Midbrain (tissue), 1 donor: ENCODE measurements at places on chromosomes 4 and X.
A peak's percentile ranks its signal among the peaks of the same experiment; 100 is the strongest.

DNA sequence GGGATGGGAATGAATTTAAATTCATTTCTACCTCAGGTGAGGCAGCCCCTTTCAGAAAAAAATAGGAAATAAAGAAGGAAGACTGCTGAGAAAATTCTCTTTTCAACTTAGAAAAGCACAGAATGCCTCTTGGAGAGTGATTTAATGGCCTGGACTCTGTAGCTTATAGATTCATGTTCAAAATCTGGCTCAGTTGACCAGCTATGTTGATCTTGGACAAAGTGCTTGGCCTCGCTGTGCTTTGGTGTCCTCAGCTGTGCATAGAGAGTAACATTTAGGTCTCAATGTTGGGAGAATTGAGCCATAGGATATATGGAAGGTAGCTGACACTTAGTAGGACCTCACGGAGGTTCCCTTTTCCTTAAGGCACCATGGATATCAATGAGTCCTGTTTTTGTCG is 49.7 kb upstream of the SFRP2 start:
- DNase-seq, result no peak

GRCh38 chr4:156052116-156052515 is 98.5 kb upstream of the CTSO start:
- no peak for DNase-seq

DNA sequence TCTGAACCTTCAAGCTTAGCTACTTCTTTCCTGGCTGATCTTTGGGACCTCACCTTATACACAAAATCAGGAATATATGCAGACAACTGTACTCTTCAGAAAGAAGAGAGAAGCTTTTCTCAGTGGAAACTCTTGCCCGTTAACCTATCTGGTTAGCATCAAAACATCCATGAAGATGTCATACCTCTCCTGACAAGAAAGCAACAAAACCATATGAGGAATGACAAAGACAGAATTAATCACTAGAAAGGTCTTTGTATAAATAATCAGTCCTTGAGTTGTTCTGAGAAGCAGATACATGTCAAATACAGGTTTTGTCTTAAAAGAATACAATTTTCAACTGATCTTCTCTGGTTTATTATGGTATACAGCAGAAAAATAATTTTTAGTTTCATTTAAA is 130.8 kb downstream of the FAT4 start:
- no peak for DNase-seq

- peak; percentile 38 for DNase-seq
Measured at GRCh38 chr4:156695163-156695562, 276.4 kb downstream of the PDGFC start.

DNA sequence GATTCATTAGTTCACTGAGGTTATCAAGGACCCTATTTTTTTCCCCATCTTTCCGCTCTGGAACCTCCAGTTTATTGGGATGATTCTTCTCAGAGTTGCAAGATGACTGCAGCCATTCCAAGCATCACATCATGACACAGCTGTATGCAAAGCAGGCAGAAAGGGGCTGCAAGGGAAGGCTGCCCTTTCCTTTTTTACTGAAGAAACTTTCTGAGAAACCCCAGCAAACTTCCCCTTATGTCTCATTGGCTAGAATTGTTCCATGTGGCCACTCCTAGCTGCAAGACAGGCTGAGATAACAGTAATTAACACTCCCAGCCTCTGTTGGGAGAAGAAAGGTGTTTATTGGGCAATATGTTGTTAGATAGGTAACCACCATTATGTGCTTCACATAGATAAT is 102.6 kb downstream of the SATL1 start:
- DNase-seq, result no peak

DNA sequence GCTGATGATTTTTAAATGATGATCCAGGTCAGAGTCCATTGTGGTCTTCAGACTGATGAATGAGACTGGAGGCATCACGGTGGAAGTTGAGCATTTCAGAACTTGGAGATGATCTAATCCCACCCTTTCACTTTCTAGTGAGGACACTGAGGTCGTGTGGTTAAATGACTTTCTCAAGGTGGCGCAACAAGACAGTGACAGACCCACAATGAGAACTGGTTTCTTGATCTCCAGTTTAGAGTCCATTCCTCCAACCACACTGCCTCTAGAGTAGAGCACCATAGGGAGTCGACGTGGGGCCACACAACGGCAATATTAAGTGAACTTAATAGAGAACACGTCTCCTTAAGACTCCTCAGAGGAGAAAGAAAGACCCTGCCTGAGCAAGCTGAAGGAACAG is 381.0 kb downstream of the UNC5C start:
- no peak for DNase-seq

- DNase-seq, result no peak
Measured at GRCh38 chrX:136191171-136191570, 43.8 kb downstream of the FHL1 start.

DNA sequence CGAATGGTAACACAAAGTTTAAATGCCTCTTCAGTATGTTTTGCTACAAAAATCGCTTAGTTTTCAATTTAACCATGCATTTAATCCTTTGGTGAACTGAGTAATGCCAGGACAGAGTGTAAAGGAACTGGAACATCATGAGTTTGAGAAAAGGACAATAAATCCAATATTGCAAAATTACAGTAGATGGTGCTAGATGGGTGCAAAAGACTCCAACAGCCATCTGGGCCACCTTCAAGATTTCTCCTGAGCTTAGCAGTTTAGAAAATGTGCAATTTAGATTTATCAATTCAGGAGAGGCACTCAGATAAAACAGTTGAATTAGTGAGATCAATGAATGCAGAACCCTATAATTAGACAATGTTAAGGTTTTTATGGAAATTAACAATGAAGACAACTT is 33.2 kb upstream of the MID1IP1 start:
- peak; percentile 24 for DNase-seq

DNA sequence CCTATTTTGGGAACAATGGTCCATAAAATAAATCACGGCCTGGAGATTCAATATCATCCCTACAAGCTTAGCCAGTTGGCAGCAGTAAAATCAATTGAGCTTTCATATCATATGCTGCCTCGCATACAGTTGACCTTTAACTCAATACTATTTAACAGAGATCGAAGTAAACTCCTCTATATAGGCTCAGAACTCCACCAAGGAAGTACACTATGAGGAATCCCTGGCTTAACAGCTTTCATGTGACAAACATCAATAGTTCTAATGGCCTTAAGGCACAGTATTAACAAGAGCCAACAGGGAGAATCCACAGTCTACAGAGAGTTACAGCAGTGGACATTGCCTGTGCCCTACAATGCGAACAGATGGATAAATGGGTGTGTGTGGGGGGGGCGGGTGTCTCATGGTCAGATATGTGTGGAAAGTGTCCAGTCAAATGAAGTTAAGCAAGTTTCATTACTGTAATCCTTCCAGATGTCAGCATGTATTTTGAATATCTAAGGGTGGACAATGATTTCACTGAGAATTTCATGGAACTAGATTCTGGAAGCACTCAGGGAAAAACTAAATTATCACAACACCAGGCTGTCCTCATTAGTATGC is 98.2 kb upstream of the FAM9B start:
- DNase-seq, result no peak

DNA sequence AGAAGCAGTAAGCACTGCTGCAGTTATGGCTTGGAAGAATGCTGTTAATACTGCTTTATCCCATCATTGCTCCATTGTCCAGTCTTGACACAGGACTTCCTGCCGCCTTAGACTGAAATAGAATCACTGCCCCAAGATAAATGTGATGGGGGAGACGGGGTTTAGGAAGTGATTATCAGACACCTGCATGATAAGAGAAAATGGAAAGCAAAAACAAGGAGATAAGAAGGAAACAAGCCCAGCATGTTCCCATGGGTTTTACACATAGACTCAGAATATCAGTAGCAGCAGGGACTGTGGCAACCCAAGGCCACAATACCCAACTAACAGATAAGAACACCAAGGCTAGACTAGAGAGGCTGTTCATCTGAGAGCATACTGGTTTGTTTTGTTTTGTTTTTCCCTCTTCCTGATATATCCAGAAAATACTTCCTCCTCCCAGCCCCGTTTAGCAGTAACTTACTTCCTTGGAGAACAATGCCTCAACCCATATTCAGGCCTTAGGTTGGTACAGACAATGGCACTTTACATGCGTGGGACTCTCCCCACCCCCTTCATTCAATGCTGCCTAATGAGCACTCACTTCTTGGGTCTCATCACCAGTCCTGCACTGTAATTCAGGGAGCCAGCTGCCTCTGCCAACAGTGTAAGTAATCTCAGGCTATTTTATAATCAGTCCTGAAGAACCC is 232.6 kb downstream of the CBR4 start:
- no peak for DNase-seq

GRCh38 chr4:1812720-1813119 is 19.6 kb downstream of the FGFR3 start:
- DNase-seq, result no peak

DNA sequence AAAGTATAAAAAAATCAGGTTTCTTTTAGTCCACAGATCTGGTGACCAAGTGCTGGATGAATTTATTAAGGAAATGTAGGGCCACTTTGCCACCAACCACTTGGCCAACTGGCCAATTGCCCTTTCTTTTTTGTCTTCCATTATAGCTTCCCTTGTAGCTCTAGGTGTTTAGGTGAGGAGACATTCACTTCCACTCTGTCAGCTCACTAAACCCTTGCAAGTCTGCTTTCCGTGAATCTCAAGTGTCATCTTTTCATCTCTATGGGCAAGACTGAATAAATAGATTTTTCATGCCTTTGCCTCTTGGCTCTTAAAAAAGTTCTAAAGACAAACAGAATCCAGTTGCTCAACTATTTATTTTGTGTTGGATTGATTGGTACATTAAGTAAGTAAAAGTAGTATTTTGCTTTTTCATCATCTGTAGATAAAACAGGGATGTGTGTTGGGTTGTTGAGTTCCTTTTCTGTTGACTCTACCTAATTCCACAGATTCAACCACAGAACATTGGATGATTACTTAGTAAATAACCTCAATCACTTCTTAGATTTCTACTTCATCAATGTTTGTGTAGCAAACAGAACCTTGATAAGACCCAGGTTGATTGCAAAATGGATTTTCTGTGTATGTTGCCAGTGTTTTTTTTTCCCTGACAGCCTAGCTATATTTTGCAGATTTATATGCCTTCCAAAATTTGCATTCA is 68.1 kb upstream of the GRXCR1 start:
- no peak for DNase-seq

DNA sequence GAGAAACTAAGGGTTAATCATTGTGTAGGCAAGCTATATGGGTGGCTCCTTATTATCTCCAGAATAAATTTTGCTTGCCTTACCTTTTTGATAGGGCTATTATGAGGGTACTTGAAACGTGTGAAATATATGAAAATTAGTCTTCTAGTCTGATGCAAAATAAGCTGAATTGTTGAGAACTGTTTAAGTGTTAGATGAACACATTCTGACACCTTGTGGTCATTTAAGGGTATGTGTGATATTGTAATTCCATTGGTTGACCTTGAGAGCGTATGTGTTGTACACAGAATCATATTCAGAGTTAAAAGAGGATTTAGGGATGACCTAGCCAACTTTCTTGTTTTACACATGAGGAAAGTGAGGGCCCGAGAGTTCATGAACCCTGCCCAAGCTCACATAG is 44.6 kb upstream of the LINC00632 start:
- peak; percentile 40 for DNase-seq

- no peak for DNase-seq
Measured at GRCh38 chr4:40403081-40403480, 67.9 kb downstream of the CHRNA9 start.

DNA sequence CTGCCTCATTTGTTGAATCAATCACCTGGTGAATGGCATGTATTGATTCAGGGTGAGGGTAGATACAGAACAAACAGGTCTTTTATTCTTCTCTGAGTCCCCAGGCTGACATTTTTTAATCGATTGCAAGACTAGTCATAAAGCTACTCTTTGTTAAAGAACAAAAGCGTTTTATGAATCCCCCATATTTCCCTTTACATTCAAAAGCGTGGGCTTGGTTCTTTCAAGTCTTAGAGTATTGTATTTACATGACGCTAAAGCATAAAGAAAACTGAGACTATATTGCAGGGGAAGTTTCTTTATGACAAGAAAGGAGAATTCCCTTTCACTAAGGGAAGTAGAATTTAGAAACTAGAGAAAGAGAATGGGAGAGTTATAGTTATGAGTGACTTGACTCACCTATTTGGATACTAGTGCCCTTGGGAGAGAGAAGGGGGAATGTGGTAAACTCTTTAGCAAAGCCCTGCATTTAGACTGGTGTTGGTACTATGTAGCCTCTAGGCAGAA is 69.3 kb upstream of the PDE5A start:
- no peak for DNase-seq

GRCh38 chrX:146241902-146242301 is 424.3 kb downstream of the SLITRK2 start:
- no peak for DNase-seq

- no peak for DNase-seq
Measured at GRCh38 chr4:3759236-3759635, 6.9 kb upstream of the ADRA2C start.

GRCh38 chr4:103152381-103152780 is 45.8 kb downstream of the CENPE start:
- DNase-seq, result no peak

GRCh38 chrX:153416781-153417450 is 5.6 kb downstream of the ZFP92 start:
- no peak for DNase-seq

GRCh38 chr4:41106081-41106480 is 108.3 kb downstream of the APBB2 start:
- no peak for DNase-seq

- DNase-seq, result no peak
Measured at GRCh38 chr4:83629945-83630721, 94.2 kb downstream of the GPAT3 start.

- DNase-seq, result no peak
Measured at GRCh38 chr4:58136604-58137003, 1026.4 kb upstream of the IGFBP7 start.

GRCh38 chr4:55018978-55019377 is 106.4 kb downstream of the KDR start:
- DNase-seq, result no peak

- no peak for DNase-seq
Measured at GRCh38 chr4:108118505-108118904, 50.2 kb downstream of the LEF1 start.

DNA sequence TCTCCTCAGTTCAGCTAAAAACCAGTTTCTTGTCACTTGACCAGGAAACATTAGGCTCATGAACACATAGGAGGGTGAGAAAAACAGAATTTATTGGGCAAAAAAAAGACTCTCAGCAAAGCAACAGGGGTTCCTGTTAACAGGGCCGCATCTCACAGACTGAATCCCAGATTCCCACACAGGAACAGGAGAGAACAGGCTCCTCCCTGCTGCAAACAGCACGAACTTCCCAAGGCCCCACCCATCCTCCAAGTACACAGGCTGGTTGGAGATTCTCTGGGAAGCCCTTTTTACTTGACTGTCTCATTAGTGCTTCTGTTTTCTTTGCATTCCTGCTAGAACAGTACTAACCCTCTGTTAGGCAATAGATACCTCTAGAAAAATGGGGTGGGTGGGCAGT is 52.4 kb upstream of the IL21 start:
- no peak for DNase-seq
